BJ (cell line): ENCODE measurements at places on chromosomes 2 and 18.
A peak's percentile ranks its signal among the peaks of the same experiment; 100 is the strongest.

- no peak for DNase-seq
These were observed 1.2 kb downstream of the PPP1CB start for GRCh38 chr2:28752631-28753376.

GRCh38 chr2:205438241-205438640 is 244.1 kb upstream of the NRP2 start:
- no peak for DNase-seq

GRCh38 chr2:85264471-85264870 is 63.3 kb downstream of the TGOLN2 start:
- no peak for DNase-seq

GRCh38 chr2:4139316-4139715 is 435.9 kb downstream of the DCDC2C start:
- no peak for DNase-seq

DNA sequence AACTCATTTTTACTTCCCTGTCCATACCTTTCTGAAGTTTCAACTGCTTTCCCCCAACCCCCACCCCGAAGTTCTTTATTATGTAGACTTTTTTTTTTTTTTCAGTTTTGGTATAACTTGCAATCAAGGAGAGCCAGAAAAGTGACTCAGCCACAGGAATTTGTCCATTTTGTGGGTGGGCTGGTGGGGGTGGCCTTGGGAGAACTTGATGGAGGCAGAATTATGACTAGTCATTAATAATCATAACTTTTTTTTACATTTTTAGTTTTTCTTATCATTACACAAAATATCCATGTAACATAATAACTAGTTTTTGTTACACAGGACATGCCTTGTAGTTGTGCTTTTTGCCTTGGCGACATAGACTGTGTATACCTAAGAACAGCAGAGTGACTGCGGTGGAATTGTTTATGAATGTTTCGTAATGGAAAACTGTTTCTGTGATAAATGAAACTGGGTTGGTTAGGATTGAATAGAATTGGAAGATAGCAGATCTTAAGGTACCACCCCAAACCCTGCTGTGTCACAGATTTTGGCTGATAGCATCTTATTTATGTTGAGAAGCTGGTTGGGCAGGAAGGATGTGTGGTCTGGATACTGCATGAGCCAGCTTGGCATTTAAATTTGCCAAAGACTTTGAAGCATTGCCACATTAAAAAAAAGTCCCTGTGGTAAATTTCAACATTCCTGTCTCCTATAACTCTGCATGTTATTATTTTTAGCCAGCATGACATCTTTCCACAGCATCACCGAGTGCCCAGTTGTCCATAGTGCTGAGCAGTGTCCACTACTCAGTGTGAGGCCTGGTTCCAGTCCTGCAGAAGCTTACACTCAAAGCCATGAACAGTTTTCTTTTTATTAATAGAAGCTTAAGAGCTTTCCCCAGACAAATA is 30.7 kb downstream of the LYPD6B start:
- DNase-seq: peak; percentile 64

- DNase-seq: no peak
These were observed 7.4 kb downstream of the SOCS6 start for GRCh38 chr18:70296289-70296688.

GRCh38 chr18:63298400-63299365 is 20.9 kb downstream of the BCL2 start:
- no peak for DNase-seq

- DNase-seq: peak; percentile 10
These were observed 76.2 kb upstream of the LRRTM1 start for GRCh38 chr2:80380736-80381135.

GRCh38 chr2:112096098-112096497 is 41.0 kb downstream of the TMEM87B start:
- DNase-seq: no peak

- no peak for DNase-seq
These were observed 20.2 kb upstream of the KLF11 start for GRCh38 chr2:10022966-10023662.

DNA sequence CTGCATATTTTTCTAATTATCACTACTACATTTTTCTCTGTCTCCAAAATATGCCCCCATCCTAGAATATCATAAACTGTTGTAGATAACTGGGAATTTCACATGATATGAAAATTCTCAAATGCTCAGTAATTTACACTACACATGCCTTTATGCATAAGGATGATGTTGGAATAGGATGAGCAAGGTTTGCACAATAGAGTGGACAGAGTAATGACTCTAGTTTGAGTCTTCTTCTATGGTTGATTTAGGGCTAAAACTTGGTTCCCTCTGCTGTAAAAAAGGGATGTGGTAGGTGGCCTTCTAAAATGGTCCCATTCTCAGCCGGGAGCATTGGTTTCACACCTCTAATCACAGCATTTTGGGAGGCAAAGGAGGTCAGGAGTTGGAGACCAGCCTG is 129.9 kb downstream of the BCL11A start:
- DNase-seq: no peak

GRCh38 chr18:22114526-22115321 is 54.7 kb upstream of the GATA6 start:
- no peak for DNase-seq

DNA sequence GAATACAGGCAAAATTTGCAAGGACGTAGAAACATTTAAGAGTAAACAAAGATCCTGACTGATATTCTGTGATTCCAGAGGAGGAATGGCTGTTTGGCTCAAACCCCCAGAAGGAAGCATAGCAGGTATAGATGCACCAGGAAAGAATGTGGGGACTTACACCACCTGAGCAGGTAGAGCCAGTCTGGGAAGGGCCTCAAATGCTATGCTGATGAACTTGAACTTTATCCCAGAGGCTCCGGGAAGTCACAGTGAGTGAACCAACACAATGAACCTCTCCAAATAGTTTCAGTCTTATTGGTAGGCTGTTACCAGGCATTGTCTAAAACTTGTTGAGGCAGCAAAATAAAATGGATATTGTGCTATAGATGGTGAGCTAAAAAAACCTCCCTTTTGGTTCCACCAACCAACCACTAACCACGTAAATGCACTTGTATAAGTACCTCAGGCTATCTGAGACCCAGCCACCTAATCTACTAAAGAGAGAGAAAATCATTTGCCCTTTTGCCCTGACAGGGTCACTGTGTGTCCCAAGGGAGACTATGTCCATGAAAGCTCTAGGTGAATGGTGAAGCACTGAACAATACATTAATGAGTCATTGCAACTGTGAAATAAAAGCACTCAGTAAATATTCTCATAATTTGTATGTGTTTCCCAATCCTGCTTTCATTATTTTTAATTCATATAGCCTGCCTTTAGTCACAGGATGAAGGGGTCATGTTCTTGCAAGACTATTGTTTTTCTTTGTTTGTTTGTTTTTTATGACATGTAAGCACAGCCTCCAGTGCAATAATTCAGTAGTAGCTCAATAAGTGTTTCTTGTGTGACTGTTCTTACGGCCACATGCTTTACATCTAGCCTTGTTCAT is 911.6 kb downstream of the EPHA4 start:
- DNase-seq: no peak

GRCh38 chr2:68909793-68910674 is 38.8 kb upstream of the BMP10 start:
- DNase-seq: no peak

DNA sequence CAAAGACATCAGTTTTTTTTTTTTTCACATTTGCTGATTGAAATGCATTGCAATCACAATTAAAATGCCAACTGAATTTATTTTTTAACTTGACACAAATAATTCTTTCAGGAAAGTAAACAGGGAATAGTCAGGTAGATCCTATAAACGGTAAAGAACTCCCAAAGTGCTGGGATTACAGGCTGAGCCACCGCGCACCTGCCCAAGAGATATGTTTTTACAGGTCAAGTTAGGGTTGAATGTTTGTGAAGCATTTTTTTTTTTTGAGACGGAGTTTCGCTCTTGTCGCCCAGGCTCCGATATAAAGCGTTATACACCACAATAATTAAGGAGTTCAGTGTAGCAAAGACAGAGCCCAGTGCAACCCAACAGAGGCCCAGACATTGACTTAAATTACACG is 15.1 kb downstream of the ITM2C start:
- no peak for DNase-seq

DNA sequence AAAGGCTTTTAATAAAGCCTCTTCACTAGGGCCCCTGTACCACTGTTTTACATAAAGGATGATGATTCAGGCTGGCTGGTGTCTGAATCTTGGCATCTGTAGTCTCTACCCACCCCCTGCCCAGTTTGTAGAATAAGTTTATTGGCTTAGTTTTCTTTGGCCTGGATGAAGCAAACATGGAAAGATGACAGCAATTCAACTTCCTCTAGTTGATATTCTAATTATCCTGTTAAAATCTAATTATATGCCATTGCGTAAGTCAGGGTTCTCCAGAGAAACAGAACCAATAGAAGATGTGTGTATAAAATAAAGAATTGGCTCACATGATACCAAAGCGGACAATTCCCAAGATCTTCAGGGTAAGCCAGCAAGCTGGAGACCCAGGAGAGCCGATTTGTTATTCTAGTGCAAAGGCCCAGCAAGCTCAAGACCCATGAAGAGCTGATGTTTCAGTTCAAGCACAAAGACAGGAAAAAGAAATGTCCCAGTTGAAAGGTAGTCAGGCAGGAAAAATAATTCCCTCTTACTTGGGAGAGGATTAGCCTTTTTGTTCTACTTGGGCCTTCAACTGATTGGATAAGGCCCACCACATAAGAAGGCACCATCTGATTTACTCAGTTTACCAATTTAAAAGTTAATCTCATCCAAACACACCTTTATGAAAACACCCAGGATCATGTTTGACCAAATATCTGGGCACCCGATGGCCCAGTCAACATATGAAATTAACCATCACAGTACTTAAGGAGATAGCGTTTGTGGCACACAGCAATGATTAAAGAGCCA is 82.6 kb upstream of the LYPD1 start:
- DNase-seq: no peak

- DNase-seq: no peak
These were observed 27.1 kb upstream of the LBH start for GRCh38 chr2:30204281-30204680.

DNA sequence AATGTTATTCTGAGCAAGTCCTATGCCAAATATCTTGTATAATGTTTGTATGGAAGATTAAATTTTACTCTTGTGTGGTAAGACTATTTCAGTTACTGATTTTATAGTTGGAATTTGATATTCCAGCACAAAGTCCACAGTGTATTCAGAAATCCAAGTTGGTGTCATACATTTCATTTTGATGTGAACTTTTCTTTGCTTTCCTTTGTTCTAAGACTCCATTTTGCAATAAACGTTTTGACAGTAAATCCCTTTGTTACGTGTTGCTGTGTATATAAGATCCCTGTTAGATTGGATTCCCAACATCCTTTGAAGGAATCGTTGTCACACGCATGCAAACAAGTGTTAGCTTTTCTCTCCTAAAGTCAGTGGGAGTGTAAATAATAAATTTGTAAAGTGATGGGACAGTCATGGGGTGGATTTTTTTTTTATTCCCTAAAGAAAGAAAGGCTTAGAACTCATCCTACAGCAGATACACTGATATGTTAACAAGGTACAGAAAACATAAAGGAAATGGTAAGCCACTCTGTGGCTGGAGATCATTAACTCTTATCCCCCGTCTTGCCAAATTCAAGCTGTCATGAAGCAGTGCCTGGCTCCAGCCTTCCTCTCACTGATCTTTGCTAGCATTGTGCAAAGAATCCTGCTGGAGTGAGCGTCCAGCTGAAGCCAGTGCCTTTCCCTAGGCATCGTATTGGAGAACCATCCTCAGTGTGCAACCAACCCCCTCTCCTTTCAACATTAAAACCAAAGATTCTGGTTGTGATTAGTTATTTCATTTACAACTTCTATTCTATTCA is 127.6 kb upstream of the CDCA7 start:
- DNase-seq: no peak

- no peak for DNase-seq
These were observed 128.1 kb upstream of the MYCN start for GRCh38 chr2:15812187-15812780.

DNA sequence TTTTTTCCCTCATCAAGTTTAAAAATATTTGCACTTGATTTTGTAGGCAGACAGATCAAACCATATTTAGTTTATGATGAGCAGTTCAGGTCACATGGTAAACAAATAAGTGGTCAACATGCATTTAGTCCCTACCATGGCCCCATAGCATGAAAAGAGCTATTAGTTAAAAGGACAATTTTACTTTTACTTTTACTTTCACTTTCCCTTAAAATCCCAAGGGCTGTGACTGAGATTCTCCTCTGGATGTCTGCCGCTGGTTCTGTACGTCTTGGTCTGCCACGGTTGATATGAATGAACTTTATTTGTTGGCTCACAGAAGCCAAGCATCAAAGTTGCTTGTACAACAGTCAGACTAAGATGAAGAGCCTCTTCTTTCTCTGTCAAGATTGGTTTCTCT is 626.2 kb upstream of the CDH7 start:
- DNase-seq: no peak

GRCh38 chr18:30908381-30908780 is 134.2 kb downstream of the DSC3 start:
- DNase-seq: no peak

DNA sequence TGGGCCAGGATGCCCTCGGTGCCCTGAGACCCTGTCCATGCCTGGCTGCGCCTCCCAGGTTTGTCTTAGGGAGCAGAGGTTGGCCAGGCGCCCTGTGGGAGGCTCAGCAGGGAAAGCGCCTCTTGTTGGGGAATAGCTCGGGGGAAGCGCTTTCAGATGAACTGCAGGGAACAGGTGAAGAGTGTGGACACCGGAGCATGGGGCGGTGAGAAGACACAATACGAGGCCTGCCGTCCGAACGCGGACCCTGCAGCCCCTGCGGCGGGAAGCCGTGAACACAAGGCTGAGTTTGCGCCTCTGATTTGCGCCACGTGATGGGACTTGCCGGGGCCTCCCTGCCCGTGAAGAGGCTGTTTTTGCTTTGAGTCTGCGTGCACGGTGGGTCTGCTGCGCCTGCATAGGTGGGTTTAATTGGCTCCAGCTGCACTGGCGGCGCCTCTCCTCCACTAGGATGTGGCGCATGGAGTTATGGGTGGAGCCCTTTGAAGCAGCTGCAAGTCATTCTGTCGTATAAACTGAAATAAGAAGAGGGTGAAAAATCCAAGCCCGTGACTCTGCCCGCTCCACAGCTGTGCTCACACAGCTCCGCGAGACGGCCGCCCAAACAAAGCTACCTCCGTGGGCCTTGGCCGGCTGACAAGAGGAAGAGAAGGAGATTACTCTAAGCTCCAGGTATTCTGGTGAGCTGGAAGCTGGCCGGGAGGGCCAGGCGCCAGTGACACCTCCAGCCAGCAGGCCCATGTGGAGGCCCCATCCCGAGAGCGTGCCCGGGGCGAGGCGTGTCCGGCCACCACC is 103.5 kb upstream of the CTDP1 start:
- peak; percentile 16 for DNase-seq

DNA sequence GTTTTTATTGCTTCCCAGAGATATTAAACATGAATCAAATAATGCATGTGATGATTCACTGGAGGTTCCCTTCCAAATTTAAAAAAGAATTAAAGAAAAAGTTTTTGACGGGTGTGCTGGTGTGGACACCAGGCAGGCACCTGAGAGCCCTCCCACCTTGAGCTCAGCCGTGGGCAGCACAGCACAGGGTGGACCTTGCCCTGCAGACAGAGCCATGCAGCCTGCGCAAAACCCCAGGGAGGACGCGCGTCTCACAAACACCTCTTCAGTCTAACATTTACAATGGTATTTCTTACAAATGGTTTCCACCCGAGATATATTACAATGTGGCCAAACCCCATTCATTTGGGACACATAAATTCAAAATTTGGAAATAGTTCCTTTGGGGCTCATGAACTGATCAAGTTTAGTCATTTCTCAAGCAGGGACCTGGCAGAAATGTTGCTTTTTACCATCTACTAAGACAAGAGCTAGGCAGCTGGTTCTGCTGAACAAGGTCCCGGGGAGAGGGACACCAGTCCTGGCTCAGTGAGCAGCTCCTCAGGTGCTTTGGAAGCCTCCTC is 45.4 kb downstream of the ODC1 start:
- DNase-seq: no peak

GRCh38 chr2:56127010-56127409 is 56.8 kb upstream of the CCDC85A start:
- no peak for DNase-seq
